ENCODE measurements at places on chromosomes 3 and 15.

DNA sequence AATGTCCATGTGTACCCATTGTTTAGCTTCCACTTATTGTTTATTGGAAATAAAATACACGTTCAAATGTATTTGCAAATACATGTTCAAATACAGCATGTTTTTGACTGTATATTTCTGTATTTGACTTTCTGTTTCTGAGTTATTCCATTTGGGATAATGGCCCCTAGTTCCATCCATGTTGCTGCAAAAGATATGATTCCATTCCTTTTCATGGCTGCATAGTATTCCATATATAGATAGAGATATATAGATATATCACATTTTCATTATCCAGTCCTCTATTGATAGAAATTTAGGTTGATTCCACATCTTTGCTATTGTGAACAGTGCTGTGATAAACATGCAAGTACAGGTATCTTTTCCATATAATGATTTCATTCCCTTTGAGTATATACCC is 241.4 kb upstream of the SOX2 start:
- DNase-seq: no peak

GRCh38 chr15:101349047-101349951 is 54.3 kb upstream of the SNRPA1 start:
- no peak for DNase-seq

DNA sequence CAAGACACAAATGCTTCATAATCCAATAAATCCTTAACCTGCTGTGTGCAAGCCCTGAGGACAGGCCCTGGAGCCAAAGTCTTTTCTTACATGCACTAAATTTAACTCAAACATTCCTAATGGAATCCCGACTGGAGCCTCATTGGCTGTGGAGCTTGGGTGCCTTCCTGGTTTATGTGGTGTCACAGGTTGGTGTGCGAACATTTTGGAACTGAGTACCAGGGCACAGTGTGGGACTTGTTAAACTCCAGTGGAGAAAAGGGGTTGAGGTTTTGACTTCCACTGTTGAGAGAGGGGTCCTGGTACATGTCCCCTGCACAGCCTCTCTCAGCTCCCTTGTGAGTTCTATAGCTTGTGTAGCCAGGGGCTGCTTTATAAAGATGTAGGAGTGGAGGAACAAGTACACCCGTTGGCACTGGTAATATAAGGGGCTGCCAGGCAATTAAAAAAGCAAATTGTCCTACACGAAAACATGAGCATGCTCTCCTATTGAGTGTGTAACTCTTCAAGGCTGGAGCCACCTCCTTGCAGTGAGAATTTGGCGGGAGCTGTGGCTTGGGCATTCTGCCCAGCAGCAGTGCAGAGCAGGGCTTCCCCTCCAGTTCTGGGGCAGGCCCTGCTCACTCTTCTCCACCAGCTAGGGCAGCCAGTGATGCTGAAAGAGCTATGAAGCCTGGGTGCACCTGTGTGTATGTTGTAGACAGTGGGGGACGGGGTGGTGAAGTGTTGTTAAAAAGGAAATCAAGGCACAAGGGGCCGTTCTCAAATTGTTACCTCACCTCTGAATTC is 218.1 kb downstream of the CLSTN2 start:
- DNase-seq: no peak

DNA sequence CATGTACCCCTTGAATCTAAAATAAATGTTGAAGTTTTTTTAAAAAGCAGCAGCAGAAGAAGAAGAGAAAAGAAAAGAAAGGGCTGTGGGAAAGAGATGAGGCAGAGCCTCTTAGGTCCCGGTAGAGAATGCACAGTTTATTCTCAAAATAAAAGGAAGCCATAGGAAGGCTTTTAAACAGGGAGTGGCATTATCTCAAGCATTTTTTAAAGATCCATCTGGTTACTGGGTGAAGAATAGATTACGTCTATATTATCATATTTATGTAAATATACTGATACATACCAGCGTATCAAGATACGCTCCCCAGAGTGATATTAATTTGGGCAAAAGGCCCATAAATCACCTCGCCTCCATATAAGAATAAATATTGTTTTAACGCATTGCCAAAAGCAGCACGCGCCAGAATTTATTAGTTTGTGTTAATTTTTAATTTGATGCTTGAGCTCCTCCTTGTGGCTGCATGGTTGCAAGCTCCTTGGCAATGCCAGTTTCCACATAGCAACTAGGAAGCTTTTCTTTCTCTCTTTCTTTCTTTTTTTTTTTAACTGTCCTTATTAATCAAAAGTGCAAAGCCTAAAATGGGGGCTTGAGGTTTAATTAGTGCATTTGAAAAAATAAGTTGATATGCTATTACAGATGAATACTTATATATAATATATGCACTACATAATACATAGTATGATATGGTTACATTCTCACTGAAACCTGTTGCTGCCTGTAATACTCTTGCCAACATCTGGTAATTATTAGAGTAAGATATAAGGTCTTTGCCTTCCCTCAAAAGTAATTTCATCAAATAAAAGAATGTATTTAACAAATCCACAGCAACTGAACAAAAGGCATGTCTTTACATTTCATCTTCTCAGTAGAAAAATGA is 242.8 kb upstream of the UBE2E2 start:
- peak; percentile 18 for DNase-seq

DNA sequence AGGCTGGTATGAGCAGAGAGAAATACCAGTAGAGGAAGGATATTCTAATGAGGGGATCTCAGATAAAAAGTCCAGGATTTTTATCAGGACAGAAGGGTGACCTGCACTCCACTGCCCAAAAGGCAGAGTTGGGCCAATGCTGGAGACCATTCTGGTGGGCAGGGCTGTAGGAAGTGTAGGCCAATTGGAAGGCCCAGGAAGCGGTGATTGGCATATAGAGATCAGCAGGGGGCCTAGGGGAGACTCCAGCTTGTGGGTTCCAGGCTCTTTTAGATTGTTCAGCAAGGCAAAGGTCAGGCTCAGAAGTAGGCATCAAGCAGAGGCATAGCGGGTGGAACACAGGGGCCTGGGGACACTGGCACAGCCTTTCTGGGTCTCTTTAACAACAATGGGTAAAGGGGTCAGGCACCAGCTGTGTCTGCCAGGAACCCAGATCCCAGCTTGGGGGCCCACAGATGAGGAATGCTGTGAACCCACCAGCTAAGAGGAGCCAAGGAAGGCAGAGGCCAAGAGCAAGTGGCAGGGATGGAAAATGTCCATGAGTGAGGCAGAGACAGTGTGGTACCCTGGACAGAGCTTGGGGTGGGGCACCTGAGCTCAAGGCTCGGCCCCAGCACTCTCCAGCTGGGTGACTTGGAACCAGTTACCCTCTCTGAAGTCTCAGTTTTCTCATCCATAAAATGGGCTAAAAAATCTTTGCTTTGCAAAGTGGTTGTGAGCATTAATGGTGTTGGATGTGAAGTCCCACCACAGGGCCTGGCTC is 27.0 kb upstream of the RASGRF1 start:
- DNase-seq: no peak

- no peak for DNase-seq
Observed at GRCh38 chr15:56929933-56930332, 11.5 kb downstream of the TCF12 start.

- DNase-seq: no peak
Observed at GRCh38 chr3:25831578-25831977, 41.7 kb downstream of the OXSM start.

GRCh38 chr3:43859766-43860165 is 169.0 kb downstream of the ABHD5 start:
- no peak for DNase-seq

DNA sequence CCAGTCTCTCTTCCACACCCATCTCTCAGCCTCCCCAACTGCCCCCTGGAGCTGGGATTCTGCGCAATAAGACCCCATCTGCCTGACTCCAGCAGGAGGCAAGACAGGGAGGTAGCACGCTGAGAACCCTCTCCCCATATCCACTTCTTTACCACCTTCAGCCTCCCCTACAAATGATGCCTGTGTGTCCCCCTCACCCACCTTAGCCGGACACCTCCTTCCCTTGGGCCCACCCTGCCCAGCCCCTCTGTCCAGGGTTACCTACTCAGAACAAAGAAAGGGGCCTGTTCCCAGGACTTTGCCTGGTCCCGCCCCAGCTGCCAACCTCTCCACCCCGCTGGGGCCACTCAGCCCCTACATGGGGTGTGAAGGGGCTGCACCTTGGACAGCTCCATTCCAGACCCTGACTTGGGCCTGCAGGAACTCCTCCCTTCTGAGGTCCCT is 40.8 kb upstream of the ATP2B2 start:
- DNase-seq: no peak

DNA sequence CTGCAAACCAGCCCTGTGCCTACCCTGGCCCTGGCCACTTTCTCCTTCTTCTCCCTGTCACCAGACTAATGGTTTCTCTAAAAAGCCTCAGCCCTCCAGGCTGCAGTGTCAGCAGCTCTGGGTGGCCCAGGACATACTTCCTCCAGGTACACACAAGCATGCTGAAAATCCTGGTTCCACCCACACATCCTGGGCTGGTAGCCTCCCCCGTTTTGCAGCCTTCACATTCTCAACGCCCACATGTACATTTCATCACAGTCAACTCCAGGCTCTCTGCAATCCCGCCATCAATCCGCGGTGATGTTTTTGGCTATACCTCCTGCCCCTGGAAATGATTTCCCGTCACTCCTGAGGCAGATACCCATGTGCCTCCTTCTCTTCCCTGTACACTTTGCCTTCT is 59.4 kb downstream of the MAGEF1 start:
- no peak for DNase-seq

DNA sequence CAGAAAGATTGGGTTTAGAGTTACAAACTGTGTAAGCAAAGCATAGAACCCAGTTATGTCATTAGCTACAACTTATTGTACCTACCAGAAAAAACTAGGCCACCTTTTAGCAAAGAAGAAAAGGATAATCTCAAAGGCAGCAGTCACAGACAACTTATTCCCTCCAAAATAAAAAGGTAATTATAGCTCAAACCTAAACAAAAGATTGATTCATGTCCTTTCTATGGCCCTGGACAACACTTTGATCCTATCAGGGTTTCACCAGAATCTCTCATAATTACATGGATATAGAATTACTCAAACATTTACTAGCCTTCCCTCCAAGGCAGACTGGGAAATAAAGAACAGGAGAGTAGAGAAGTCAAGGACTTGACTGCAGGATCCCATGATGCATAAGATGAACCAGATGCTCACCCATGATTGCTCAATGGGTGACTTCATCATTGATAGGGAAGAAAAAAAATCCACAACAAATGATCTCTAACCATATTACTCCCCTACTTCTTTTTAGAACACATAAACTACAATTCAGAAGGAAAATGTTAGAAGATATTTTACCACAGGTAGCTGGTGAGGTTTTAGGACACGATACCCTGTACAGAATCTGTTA is 17.4 kb downstream of the DET1 start:
- DNase-seq: no peak

GRCh38 chr15:44584162-44584749 is 47.3 kb downstream of the EIF3J start:
- DNase-seq: peak; percentile 53

DNA sequence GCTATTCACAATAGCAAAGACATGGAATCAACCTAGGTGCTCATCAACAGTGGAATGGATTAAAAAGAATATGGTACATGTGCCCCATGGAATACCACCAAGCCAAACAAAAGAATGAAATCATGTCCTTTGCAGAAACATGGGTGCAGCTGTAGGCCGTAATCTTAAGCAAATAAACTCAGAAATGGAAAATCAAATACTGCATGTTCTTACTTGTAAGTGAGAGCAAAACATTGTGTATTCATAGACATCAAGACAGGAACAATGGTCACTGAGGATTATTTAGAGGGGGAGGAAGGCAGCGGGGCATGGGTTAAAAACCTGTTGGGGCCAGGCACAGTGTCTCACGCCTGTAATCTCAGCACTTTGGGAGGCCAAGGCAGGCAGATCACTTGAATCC is 304.7 kb upstream of the ROBO2 start:
- DNase-seq: no peak

- no peak for DNase-seq
Observed at GRCh38 chr3:53226841-53227407, 28.9 kb downstream of the TKT start.

DNA sequence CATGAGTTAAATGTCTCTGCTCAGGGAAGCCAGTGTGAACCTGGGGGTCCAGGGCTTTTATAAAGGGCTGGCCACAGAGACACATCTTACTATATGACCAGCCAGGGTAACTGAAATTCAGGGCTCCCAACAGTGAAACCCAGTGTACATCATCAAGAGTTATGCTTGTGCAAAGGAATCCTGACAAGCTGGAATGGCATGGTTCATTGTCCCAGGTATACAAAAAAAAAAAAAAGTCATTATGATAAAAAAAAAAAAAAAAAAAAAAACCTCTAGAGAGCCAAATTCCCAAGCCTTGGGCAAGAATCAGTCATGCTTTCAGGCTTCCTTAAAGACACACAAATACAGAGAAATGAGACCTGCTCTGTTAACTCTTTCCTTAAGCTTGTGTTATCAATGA is 452.0 kb downstream of the GABRG3 start:
- DNase-seq: no peak

- DNase-seq: peak; percentile 9
Observed at GRCh38 chr3:64399205-64399800, 174.0 kb upstream of the PRICKLE2 start.

- no peak for DNase-seq
Observed at GRCh38 chr3:102177075-102177755, 257.6 kb upstream of the ZPLD1 start.

GRCh38 chr15:28911310-28911931 is 25.6 kb downstream of the APBA2 start:
- DNase-seq: peak; percentile 90

DNA sequence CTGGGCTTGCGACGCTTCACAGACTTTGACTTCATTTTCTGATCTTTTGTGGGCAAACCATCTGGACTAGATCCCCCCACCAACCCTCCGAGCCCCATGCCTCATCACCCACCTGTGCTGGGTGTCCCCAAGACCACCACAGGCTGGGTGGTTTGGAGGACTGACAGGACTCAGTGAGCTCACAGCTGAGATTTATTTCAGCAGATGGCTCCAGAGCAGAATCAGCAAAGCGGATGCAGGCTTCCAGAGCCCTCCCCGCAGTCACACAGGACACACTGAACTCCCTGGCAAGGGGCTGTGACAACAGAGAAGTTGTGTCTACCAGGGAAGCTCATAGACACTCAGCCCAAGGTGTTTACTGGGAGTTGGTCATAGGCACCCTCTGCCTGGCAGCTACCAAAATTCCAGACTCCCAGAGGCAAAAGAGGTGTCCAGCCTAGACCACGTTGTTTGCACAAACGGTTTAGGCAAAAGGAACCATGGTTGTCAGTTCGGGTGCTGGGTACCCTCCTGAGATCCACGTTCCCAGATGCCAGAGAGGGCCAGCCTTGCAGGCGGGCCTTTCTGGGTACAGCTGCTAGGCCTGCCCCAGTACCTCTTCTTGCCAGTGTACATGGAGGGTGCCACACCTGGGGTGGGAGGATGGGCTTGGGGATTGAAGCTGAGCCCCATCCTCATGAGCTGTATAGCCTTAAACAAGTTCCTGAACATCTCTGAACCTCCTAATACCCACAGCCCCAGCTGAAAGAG is 170.3 kb downstream of the NSMCE3 start:
- no peak for DNase-seq

DNA sequence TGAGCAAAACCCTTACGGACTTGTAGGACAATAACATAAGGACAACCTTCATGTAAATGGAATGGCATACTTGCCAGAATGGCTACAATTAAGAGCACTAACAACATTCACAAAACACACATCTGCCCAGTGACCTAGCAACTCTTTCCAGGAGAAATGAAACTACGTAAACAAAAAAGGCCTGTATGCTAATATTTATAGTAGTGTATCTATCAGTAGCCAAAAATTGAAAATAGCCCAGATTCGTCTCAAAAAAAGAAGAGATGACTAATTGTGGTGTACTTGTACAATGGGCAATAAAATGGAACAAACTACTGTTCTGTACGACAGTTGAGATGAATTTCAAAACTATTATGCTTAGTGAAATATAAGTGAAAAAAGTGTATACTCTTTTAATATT is 38.4 kb downstream of the CMC1 start:
- no peak for DNase-seq

- DNase-seq: no peak
Observed at GRCh38 chr15:69421498-69421897, 7.3 kb downstream of the KIF23 start.
